K562 (cell line): ENCODE measurements at places on chromosomes 5 and 9. TPM values are rescaled to one million over a fixed set of nuclear protein-coding genes. Genes with fewer than 3 reads are reported as not detected.

- DNase-seq = no peak
Observed at GRCh38 chr9:108830272-108830671, 25.5 kb downstream of the ACTL7B start.

- DNase-seq = no peak
Observed at GRCh38 chr5:139392678-139393496, 2.0 kb downstream of the PROB1 start.

DNA sequence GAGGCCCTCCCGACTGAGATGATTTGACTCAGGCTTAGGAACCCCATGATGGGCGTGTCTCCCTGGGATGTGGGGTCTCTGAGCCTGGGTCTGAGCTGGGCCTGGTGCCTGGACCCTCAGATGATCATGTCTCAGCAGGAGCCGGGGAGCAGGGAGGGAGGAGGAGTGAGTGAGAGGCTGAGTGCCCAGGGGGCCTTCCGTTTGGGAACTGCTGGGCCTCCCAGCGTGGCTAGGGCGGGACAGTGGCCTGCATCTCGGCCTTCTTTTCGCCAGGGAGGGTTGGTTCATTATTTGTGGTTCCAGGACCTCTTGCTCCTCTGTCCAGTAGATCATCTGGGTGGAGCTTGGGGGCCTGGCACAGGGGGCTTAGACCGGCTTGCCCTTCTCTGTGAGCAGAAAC lies 5.6 kb downstream of the PRRX2 start:
- DNase-seq = no peak

- peak; percentile 90 for DNase-seq
Observed at GRCh38 chr9:129584136-129584535, 36.8 kb downstream of the C9orf50 start.

GRCh38 chr9:20356403-20357036 lies 265.8 kb downstream of the MLLT3 start:
- no peak for DNase-seq

- no peak for DNase-seq
Observed at GRCh38 chr9:84387821-84388220, 47.3 kb upstream of the SLC28A3 start.

DNA sequence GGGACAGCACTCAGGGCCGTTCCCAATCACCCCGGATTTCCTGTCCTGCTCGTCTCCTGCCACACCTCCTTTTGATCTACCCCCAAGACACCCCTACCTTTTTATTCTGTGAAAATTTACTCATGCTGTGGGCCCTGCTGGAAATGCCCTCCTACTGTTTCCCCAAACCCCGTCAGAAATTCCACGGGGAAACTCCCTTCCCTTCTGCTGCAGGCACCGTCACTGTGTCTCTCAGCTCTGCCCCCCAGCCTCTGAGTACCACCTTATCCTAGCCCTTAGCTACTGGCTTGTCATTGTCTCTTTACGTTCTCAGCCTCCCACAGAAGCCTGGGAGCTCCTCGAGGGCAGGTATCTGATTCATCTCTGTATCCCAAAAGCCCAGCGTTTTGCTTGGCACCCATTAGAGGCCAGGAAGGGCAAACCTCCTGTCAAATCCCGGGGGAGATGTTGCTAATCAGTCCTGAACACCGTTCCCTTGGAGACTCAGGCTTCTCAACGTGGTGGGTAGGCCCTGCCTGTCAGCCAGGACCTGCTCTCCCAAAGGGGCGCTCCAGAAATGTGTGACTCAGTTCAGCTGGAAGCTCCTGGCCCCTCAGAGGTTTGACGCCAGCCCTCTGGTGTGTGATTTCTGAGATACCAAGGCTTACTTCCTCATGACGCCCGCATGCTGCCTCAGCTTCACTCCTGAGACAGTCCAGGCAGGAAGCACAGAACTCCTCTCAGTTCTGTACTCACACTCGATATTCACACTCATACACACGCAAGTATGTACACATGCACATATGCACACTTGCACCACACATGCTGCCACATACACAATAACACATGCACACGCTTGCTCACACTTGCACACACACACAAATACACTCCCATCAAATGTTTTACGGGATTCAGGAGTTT lies 50.7 kb upstream of the GRHPR start:
- peak; percentile 33 for DNase-seq

The CAVIN4 gene
- total RNA-seq = 0.18 and 0.20 TPM in 2 replicates

The SLC1A3 gene
- 0.09 and 0.13 TPM in 2 replicates for total RNA-seq

The BHMT2 gene
- total RNA-seq = not detected in 2 replicates

The SLC46A2 gene
- total RNA-seq = 0.07 TPM in 1 of 2 replicates, not detected in the other
